ENCODE measurements at places on chromosomes 11 and 22.

DNA sequence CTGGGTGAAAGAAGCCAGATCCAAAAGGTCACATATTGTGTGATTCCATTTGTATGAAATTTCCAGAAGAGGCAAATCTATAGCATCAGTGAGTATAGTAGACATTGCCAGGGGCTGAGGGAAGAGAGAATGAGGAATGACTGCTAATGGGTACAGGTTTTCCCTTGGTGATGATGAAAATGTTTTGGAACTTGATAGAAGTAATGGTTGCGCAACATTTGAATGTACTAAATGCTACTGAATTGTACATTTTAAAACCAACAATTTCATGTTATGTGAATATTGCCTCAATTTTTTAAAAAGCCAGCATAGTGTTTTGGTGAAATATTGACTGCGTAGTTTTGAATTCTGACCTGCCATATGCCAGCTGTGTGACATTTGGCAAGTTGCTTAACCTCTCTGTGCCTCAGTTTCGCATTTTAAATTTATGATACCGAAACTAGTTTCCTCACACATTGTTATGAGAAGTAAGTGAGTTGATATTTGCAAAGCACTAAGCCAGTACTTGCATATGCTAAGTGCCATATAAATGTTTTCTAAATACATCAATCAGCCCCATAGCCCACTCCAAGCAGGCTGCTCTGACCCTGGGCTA, 75.4 kb upstream of the TMEM45B start:
- H3K27ac ChIP-seq: no peak overlapping the region
- DNase-seq: no peak
- no peaks in the 10 kb centered on the region for H3K27me3 ChIP-seq
- no peaks in the 10 kb centered on the region for H3K4me1 ChIP-seq

DNA sequence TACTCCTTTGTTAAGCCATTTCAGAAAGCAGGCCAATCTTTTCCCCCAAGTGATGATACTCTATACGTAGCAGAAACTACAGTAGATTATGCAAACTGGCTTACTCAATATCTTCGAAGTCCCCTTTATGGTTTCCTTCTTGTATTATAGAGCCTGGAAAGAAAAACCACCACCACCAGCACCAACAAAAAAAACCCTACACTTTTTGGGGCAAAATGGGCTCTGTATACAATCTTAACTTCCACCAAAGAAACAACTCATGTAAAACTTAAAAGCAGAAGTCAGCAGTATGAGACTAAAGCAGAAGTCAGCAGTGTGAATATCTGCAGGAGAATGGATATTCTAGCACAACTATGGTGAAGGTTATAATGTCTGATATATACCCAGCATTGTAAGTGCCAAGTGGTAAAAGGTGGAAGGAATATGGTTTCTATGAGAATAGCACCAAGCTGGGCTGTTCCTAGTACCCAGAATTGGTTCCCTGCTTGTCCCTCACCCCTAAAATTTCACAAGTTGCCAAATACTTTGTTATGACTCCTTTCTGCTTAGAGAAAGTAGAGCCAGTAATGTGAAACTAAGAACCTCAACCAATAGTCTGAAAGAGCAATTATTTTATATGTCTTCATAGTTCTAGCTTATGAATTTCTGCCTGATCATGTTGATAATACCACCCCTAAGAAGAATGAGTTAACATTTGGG, 252.1 kb downstream of the SBF2 start:
- H3K27me3 ChIP-seq: no peaks in the 10 kb centered on the region
- H3K4me3 ChIP-seq: no peak overlapping the region
- no peak overlapping the region for H3K27ac ChIP-seq
- DNase-seq: no peak
- H3K36me3 ChIP-seq: no peaks in the 10 kb centered on the region

GRCh38 chr22:45441138-45441537, 27.6 kb downstream of the RIBC2 start:
- DNase-seq: peak; percentile 42
- no peak overlapping the region for H3K4me3 ChIP-seq
- no peaks in the 10 kb centered on the region for H3K27me3 ChIP-seq
- H3K4me1 ChIP-seq: peaks cover 2% of the 10 kb centered on the region
- H3K36me3 ChIP-seq: no peaks in the 10 kb centered on the region

DNA sequence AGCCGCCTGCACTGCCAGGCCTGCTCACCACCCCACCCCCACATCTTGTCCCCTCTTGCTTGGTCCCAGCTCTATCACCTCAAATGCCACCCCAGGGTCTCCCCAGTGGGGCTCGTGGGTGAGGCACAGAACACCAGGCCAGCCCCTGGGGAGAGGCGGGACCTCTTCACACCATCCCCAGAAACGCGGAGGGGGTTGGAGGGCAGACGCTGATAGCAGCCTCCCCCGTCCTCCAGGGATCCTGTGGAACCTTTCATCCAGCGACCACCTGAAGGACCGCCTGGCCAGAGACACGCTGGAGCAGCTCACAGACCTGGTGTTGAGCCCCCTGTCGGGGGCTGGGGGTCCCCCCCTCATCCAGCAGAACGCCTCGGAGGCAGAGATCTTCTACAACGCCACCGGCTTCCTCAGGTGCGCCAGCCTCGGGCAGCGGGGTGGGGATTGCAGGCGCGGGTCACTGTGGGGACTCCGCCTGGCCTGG, 5.8 kb downstream of the PKP3 start:
- no peaks in the 10 kb centered on the region for H3K27me3 ChIP-seq
- no peak for DNase-seq
- H3K36me3 ChIP-seq: peaks cover 9% of the 10 kb centered on the region
- no peak overlapping the region for H3K4me3 ChIP-seq
- H3K27ac ChIP-seq: no peak overlapping the region

DNA sequence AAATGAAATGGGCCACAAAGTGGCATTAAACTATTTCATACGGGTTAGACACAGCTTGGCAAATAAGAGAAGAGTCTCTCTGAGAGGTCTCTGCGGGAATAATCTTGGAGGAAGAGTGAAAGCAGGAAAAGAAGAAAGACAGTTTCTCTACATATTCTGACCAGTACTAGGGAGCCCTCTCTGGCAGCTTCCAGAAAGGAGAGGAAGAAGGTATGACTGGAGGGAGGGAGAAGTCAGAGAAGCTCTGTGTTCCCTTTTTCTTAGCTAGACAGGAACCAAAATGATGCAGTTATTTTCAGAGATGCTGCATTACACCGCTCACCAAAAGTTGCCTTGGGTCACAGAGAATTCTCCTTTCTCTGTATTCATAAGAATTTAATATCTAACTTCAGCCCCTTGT, 382.1 kb downstream of the KCNA4 start:
- H3K36me3 ChIP-seq: no peaks in the 10 kb centered on the region
- no peak overlapping the region for H3K4me3 ChIP-seq
- no peaks in the 10 kb centered on the region for H3K4me1 ChIP-seq
- no peak overlapping the region for H3K27ac ChIP-seq
